Large intestine (tissue), 12 donors: ENCODE measurements at places on chromosomes 7 and 10. TPM values are rescaled to one million over a fixed set of nuclear protein-coding genes. Genes with fewer than 3 reads are reported as not detected.

DNA sequence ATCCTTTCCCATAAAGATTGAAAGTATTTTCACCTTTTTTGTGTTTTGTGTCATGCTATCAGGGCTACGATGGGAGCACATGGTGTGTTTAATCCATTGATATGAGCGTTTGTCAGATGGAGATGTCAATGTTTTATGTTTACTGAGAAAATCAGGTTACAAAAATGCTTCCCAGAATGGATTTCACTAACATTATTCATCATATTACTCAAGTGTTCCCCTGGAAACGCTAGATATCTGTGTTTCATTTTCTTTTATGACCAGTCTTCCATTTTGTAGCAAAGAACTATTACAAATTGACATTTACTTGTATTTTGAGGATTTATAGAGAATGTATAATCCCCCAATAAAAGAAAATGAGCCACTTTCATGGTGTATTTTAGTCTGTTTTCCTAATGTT is 293.5 kb upstream of the AKR1E2 start:
- no peaks in the 10 kb centered on the region for H3K36me3 ChIP-seq
- no peak for DNase-seq

GRCh38 chr7:2518737-2519118 is 846 bp upstream of the LFNG start:
- DNase-seq = no peak
- no peaks in the 10 kb centered on the region for H3K36me3 ChIP-seq
- peak overlapping the region; percentile 39 for H3K4me3 ChIP-seq
- peaks cover 49% of the 10 kb centered on the region for H3K4me1 ChIP-seq
- H3K27me3 ChIP-seq = peaks cover 24% of the 10 kb centered on the region

DNA sequence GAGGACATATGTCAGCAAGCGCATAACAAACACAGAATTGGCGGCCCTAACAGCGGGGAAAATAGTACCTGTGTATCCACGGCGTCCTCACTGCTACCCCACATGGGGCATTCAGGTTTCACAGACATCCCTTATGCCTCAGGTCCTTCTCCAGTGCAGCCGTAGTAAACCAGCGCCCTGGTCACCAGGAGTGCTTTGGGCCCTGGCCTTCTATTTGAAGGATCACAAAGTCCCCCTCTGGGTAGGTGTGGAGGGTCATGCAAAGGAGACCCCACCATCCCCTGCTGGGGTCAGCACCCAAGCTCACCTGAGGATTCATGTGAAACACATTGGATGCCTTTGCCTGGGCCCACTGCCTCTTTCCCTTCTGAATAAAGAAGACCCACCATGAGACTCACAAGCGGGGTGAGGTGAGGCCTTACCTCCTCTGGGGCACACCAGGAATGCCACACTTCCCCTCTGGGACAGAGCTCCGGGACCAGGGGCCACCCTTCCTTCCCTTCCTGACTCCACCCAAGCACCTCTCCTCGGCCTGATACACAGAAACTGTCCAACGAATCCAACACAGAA is 18.8 kb downstream of the CLRN3 start:
- H3K36me3 ChIP-seq = peaks cover 7% of the 10 kb centered on the region
- no peak for DNase-seq
- peak overlapping the region; percentile 29 for H3K27ac ChIP-seq
- H3K27me3 ChIP-seq = no peaks in the 10 kb centered on the region
- no peak overlapping the region for H3K4me3 ChIP-seq

GRCh38 chr7:50351267-50351666 is 46.8 kb downstream of the IKZF1 start:
- H3K27me3 ChIP-seq = no peaks in the 10 kb centered on the region
- no peak overlapping the region for H3K27ac ChIP-seq
- H3K4me1 ChIP-seq = no peaks in the 10 kb centered on the region
- H3K4me3 ChIP-seq = no peak overlapping the region

- no peaks in the 10 kb centered on the region for H3K27me3 ChIP-seq
- peak; percentile 45 for DNase-seq
- H3K4me1 ChIP-seq = peaks cover 7% of the 10 kb centered on the region
- no peak overlapping the region for H3K4me3 ChIP-seq
- no peak overlapping the region for H3K27ac ChIP-seq
Measured at GRCh38 chr7:94295850-94296249, 98.8 kb upstream of the COL1A2 start.

- no peak overlapping the region for H3K27ac ChIP-seq
- no peaks in the 10 kb centered on the region for H3K27me3 ChIP-seq
- no peaks in the 10 kb centered on the region for H3K4me1 ChIP-seq
- H3K4me3 ChIP-seq = no peak overlapping the region
- no peaks in the 10 kb centered on the region for H3K36me3 ChIP-seq
Measured at GRCh38 chr7:133781486-133782090, 345.6 kb upstream of the LRGUK start.

DNA sequence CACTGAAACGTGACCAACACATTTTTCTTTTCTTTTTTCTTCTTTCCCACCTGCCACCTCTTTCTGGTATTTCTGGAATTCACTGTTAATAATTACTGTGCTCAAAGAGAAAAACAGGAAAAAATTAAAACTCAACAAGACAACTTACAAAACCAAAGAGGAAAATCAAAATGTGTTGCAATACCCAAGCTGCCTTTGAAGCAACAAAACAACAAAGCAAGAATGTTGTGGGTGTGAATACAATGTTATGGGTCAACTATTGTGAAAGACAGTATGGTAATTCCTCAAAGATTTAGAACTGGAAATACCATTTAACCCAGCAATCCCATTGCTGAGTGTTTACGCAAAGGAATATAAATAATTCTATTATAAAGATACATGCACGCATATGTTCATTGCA is 415.1 kb downstream of the GFRA1 start:
- peaks cover 2% of the 10 kb centered on the region for H3K27me3 ChIP-seq
- no peak overlapping the region for H3K4me3 ChIP-seq
- H3K4me1 ChIP-seq = no peaks in the 10 kb centered on the region
- no peak for DNase-seq
- H3K36me3 ChIP-seq = no peaks in the 10 kb centered on the region

The MOGAT3 gene
- 72.1 TPM for polyA plus RNA-seq

The PRKCQ gene
- 3.7 TPM for polyA plus RNA-seq
